ENCODE measurements at places on chromosomes 6 and 20. TPM values are rescaled to one million over a fixed set of nuclear protein-coding genes. Genes with fewer than 3 reads are reported as not detected.

The PTGIS gene
- polyA plus RNA-seq = 114 TPM

The RCAN2 gene
- 8.7 TPM for polyA plus RNA-seq

DNA sequence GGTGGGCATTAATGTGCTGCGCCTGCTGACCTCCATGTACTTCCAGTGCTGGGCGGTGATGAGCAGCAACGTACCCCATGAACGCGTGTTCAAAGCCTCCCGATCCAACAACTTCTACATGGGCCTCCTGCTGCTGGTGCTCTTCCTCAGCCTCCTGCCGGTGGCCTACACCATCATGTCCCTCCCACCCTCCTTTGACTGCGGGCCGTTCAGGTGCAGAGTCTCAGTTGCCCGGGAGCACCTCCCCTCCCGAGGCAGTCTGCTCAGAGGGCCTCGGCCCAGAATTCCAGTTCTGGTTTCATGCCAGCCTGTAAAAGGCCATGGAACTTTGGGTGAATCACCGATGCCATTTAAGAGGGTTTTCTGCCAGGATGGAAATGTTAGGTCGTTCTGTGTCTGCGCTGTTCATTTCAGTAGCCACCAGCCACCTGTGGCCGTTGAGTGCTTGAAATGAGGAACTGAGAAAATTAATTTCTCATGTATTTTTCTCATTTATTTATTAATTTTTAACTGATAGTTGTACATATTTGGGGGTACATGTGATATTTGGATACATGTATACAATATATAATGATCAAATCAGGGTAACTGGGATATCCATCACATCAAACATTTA, 35.2 kb upstream of the NOP56 start:
- H3K36me3 ChIP-seq = no peaks in the 10 kb centered on the region
- DNase-seq = no peak
- H3K27ac ChIP-seq = no peak overlapping the region
- no peaks in the 10 kb centered on the region for H3K4me1 ChIP-seq

DNA sequence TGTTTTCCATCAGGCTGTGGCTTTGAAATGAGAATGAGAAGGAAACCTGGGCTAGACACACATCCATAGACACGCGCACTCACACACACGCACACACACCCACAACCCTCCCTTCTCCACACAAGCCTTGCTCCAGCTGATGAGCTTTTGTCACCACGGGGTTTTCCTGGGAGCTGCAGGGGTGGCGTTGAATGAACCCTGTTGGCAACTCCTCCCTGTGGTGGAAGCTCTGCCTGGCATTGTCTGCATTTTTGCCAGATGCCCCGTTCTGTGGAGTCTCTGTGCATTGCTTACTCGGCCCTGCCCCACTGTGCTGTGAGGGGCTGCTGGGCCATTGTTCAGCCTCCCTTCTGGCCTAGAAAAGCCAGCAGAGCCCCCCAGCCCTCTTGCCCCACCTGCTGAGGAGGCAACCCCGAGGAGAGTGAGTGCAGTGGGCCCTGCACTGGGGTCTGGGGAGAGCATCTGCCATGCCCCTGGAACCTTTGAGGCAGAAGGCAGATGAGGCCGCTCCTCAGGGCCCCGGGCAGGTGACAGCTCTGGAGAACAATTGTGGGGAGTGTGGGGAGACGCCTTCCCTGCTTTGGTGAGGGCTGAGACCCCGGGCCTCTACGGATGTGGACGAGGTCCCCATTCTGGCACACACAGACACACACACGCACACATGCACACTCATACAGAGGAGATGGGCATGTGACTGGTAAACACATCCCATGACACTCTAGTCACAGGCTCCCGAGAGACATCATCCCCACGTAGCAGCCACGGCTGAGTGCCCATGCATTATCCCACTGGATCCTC, 9.9 kb downstream of the ADIG start:
- 0 out of 2 replicates have a peak, but pooled peaks cover 3% of the 10 kb centered on the region for H3K27me3 ChIP-seq
- DNase-seq = peak; percentile 33
- H3K36me3 ChIP-seq = no peaks in the 10 kb centered on the region
- no peak overlapping the region for H3K4me3 ChIP-seq

GRCh38 chr6:6915813-6916547, 191.8 kb upstream of the RREB1 start:
- H3K27ac ChIP-seq = no peak overlapping the region
- peak overlapping the region; percentile 57 for H3K4me3 ChIP-seq
- H3K36me3 ChIP-seq = no peaks in the 10 kb centered on the region
- peaks cover 8% of the 10 kb centered on the region for H3K4me1 ChIP-seq
- H3K27me3 ChIP-seq = no peaks in the 10 kb centered on the region

Measured in GM23248 (cell line).